ENCODE measurements at places on chromosomes 6 and 20. TPM values are rescaled to one million over a fixed set of nuclear protein-coding genes. Genes with fewer than 3 reads are reported as not detected.
A peak's percentile ranks its signal among the peaks of the same experiment; 100 is the strongest.

DNA sequence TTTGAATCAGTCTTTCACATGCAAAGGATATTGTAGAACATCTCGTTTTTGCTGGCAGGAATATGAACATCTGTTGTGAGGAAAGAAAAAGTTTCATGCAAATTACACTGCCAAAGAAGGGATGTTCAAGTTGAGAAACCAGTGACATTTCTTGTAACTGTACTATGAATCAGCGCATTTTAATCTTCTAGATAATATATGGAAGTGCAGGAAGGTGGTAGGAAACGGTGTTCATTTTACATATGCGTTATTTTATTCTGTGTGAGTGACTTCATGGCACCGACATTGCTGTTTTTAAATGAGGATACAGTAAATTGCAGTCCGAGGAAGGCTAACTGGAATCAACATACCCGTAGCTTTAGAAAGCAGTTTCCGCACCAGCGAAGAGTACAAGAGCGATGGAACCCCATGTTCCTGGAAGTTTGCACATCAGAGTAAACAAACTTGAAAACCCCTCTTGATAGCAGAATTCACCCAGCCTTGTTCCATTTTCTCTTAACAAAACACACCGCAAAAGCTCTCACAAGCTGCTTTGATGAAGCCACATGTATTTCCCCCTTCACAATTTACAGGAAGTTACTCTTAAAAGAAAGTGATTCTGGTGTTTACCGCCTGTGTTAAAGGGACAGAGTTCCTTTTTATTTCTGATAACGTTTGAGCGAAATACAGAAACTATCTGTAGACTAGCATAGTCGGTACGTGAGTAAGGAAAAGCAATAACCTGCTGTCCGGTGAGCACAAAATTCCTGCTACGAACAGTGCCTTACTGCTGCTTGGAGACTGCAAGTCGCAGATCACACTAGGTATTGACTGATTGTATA, 11.5 kb downstream of the PRDM1 start:
- no peak for DNase-seq

- peak; percentile 59 for DNase-seq
These were observed 378.8 kb downstream of the QKI start for GRCh38 chr6:163793011-163793983.

DNA sequence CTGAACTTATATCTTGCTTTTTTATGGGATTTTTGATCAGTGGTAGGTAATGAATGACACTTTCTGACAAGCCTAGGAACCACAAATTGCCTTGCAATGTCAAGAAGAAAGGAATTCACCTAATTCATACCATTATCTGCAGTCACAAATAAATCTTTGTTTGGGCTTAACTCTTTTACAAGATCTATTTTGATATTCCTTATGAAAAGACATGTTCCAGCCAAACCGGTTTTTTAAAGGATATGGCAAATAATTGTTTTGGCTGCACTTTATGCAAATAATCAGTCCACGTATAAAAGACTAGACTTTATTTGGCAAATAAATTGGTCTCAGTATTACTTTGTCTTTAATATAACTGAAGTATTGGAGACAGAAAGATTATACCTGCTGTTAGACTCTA, 771.7 kb upstream of the ADGRB3 start:
- no peak for DNase-seq

DNA sequence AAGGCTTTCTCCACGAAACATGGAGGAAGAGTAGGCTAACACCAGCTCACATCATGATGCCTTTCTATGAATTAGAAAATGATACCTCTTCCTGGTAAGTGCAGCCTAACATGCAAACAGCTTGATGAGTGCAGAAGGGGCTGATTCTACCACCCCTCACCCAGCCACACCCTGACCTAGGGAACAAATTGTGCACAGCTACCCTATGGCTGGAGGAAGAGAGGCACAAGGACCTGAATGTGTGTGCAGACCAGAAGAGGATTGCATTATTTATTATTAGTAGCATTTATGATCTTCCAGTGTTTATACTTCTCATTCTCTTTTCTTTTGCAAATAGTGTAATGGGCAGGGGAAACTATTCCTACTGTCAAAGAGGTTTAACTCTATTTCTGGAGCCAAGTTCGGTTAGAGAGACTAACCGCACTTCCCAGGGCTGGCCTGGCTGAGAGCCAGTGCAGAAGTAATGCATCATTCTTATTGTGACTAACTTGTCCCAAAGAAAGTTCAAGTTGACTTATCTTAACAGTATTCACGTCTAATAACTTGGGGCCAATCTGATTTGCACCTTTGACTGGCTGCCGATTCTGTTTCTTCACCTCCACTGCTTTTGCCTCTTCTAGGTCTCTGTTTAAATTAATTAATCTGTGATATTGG, 237.5 kb downstream of the CD83 start:
- peak; percentile 88 for DNase-seq

DNA sequence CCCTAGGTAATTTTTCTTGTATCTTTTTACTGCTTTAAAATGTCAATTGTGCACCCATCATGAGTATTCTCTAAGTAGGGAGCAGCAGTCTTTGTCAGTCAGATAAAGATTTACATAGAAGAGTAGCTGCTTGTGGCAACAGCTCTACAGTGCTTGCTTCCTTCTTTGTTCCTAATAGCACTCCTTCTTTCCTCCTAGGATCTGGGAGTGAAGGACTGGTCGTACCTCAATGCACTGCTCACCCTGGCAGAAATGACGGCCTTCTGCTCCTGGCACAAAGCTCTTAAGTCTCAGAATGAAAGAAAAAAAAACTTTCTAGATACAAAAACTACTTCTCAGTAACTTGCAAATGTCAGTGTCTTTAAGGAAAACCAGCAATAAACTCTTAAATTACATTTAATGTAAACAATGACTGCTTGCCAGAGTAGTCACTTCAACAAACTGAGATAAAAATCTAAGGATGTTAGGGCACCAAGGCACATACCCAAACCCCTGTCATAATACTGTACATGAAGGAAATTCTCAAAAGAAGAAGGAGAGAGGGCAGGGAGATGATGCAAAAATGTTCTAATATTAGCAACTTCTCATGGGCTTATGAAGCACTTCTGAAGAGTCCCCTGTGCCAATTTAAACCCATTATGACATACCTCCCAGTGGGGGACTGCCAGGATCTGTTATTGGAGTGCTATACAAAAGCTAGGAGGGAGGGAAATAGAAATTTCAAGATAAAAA, 34.0 kb downstream of the NCOA6 start:
- DNase-seq: peak; percentile 12

The SYNGAP1 gene
- total RNA-seq: 2.5 TPM

DNA sequence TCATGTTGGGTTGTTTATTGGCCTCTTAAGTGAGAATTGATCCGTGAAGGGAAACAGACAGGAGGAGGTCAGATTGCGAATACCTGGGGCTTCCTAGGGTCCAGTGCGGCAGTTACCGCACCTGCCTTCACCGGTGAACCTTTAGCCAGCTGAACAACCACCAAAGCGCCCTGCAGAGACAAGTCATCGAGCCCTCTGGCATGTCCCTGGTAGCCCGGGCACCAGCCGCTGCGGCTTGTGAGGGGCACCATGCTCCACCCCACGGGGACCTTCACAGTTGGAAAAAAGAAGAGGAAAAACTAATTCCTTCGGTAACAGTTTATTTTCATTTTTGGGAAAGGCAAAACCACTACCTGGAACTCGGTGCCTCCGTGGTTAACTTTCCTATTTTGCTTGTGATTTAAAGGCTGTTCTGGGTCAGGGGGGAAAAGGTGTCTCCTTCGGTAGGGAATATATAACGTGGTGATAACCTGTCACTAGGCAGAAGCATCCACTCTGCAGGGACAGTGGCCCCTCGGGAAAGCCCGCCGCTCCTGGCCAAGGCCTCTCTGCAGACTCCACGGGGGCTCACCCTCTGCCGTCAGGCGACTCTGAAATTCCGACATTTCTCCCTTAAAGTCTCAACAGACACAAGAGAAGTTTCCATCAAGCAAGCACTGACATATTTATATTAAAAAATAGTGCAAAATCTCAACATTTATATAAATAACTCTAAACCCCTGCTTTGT, 30.7 kb upstream of the ZBP1 start:
- DNase-seq: no peak

The SPTLC3 gene
- total RNA-seq: 3.8 TPM

The THBD gene
- total RNA-seq: 0.07 TPM

The DEFB132 gene
- not detected for total RNA-seq

The NKAIN2 gene
- not detected for total RNA-seq
